CD4-positive, alpha-beta T cell treated with Interleukin-4 for 1 hour (primary cell): ENCODE measurements at places on chromosomes 16 and 17.

DNA sequence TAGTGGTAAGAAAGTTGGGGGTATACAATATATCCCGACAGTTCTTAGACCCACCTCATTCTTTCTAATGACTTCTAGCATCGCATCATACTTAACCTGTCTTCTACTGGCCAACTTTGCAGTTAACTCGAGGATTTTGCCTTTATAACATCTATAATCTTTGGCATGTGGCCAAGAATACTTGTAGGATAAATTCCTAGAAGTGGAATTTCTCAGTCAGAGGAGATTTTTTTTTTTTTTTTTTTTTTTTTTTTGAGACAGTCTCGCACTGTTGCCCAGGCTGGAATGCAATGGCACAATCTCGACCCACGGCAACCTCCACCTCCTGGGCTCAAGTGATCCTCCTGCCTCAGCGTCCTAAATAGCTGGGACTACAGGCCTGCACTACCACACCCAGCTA is 253.5 kb downstream of the MRTFB start:
- DNase-seq: no peak

- DNase-seq: no peak
Observed at GRCh38 chr16:5581908-5582307, 484.3 kb upstream of the EEF2KMT start.

GRCh38 chr17:72901657-72902056 is 190.8 kb downstream of the SLC39A11 start:
- DNase-seq: no peak

- DNase-seq: no peak
Observed at GRCh38 chr17:35521150-35521549, 16.3 kb downstream of the SLFN12L start.

GRCh38 chr16:89315271-89315670 is 97.8 kb downstream of the ZNF778 start:
- DNase-seq: no peak

DNA sequence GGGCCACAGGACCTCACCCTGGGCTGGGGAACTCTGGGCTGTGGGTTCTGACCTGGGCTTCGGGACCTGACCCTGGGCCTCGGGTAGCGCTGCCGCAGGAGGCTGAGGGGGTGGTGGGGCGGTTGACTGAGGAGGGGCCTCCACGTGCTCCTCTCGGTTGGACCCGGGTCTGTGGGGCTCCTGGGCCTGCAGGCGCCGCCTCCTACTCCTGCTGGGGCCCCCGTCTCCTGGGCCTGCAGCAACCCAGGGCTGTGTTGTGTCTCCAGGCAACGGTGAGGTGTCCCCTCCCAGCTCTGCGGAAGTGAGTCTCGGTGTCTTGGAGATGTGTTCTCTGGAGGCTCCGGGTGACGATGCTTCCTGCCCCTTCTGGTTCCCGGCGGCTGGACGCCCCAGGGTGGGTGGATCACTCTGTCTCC is 41.5 kb upstream of the GNG13 start:
- no peak for DNase-seq

GRCh38 chr17:60506312-60506711 is 19.7 kb downstream of the APPBP2 start:
- no peak for DNase-seq
